Stimulated activated CD8-positive, alpha-beta memory T cell treated with anti-CD3 and anti-CD28 coated beads, Interleukin-7, amount 100 ng/mL, for 1 hour (primary cell): ENCODE measurements at places on chromosomes 5 and 9.

DNA sequence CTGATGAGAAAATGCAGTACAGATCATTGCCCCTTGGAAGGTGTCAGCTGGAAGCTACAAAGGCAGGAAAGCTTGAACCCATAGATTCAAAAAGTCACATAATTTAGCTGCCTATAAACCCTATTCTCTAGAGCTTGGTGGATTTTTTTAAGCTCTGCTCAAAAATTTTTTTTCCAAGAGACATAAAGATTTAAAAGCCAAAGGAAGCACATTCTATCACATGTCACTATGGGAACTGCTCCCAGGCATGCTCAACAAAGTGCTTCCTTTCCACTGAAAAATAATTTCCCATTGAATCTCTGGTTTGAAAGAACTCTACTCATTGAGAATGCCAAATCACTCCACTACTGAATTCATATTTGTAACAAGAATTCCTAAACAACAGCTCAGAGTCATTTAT, 419.8 kb downstream of the CETN3 start:
- DNase-seq, result no peak

DNA sequence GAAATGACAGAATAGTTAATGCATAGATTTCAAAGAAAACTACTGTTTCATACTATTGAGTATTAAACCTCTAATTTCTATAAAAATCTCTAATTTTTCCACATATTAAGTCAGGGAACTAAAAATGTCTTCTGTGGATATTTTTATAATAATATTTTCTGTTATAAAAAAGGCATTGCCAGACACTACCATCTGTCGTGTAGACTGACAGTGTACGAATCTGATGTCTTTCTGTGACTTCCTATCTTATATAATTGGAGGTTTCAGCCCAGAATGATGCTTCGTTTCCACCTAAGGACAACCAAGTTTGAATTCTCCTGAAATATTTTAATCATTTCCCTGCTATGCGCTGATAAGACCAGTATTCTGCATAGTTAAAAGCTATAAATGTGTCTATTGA, 456.6 kb upstream of the ARRDC3 start:
- no peak for DNase-seq

- DNase-seq, result no peak
Observed at GRCh38 chr9:120965344-120966012, 38.9 kb upstream of the TRAF1 start.

GRCh38 chr5:145316282-145316681, 518.9 kb downstream of the PRELID2 start:
- no peak for DNase-seq

GRCh38 chr9:126122901-126123616, 203.6 kb upstream of the MVB12B start:
- DNase-seq, result no peak

- DNase-seq, result no peak
Observed at GRCh38 chr5:152185547-152186245, 219.4 kb downstream of the NMUR2 start.

DNA sequence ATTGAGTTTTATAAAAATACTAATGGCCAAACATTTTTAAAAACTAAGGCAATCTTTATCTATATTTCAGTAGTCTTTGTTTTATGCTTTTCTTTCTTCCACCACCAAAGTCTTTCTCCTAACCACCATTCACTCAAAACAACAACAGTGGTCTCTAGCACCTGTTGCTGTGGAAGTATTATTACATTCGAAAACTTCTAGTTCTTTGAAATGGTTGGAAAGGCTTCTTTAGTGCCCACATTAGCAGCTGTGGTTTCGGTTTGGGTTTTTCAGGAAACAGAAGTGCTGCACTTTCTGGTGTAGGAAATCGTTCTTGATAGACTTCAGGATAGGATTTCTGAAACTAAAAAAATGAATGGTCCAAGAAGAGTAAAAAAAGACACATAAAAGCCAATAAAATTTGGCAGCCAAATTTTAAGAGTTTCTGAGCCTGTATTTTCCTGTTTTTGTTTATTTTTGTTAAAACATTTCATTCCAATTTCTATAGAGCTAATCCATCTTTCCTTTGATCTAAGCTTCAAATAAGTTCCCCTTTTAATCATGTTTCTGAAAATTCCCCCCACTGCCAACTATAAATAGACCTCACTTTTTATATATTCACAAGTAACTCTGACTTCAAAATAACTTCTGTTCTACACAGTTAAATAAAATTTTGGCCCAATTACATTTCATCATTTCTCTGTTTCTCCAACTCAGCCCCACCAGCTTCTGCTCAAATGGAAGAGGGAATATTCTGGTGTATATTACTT, 102.2 kb downstream of the DEPDC1B start:
- no peak for DNase-seq
